ENCODE measurements at places on chromosomes 4 and X.

DNA sequence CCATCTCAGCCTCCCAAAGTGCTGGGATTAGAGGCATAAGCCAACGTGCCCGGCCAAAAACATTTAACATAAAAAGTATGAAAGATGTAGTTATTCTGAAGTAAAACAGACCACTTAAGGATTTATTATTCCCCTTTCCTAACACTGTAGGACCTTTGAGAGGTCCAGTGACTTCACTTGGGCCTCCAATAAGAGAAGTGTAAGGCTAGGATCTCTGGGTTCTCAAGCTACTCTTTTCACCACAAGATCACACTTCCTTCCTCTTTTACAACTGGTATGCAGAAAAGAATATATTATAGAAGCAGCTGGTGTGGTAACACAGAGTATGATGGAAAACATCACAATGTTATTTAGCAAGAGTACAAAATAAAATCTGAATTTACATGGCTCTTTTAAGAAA lies 30.2 kb upstream of the CCNG2 start:
- DNase-seq = no peak

DNA sequence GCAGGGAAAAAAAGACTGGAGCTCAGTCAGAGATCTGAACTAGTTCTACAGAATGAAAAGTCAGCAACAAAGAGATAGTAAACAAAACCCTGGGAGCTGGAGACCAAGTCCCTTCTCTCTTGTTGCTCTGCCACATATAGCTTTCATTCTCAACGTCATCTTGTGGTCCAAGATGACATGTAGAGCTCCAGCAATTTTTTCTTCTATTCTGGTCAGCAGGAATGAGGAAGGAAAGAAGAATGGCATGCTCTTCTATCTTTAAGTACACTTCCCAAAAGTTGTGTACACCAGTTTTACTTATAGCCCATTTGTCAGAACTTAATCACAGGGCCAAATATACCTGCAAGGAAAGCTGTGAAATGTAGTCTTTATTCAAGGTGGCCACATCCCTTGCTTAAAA lies 45.6 kb downstream of the RAP2C start:
- DNase-seq = no peak

DNA sequence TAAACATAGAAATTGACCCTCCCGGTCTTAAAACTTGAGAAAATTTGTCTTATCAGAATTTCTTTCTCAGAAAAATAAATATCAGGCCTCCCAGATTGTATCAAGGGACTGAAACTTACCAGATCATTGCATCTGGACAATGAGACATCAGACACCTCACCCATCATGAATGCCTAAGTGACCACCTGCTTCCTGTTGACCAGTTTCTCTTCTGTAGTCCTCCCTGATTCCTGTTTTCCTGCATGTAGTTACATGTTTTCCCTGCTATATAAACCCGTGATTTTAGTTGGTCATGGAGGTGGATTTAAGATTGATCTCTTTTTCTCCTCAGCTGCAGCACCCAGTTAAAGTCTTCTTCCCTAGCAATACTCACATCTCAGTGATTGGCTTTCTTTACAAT lies 548.1 kb downstream of the PPP4R3C start:
- DNase-seq = no peak

GRCh38 chr4:21890231-21890630 lies 58.3 kb downstream of the KCNIP4 start:
- DNase-seq = no peak

GRCh38 chrX:55041514-55041913 lies 10.7 kb upstream of the ALAS2 start:
- DNase-seq = no peak

- DNase-seq = no peak
Measured at GRCh38 chr4:87738483-87738882, 60.9 kb upstream of the IBSP start.

DNA sequence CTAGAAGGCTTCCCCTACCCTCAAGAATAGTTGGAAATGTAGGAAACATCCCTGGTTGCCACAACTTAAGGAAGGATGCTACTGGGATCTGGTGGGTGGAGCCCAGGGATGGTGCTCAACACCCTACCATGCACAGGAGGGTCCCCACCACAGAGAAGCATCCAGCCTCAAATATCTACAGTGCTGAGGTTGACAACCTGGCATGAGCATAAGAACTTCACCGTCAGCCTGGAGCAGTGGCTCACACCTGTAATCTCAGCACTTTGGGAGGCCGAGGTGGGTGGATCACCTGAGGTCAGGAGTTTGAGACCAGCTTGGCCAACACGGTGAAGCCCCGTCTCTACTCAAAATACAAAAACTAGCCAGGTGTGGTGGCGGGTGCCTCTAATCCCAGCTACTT lies 24.0 kb upstream of the ASMTL start:
- DNase-seq = peak; percentile 8

GRCh38 chr4:76011700-76012387 lies 4.5 kb upstream of the CXCL9 start:
- no peak for DNase-seq

GRCh38 chr4:40310225-40310624 lies 24.9 kb upstream of the CHRNA9 start:
- no peak for DNase-seq

Measured in ecto neural progenitor cell (in vitro differentiated cells).